Activated naive CD8-positive, alpha-beta T cell treated with anti-CD3 and anti-CD28 coated beads, Interleukin-2, amount 10 ng/mL, durations not matched to agents 7 days and 5 days (primary cell): ENCODE measurements at places on chromosomes 7 and 10.

DNA sequence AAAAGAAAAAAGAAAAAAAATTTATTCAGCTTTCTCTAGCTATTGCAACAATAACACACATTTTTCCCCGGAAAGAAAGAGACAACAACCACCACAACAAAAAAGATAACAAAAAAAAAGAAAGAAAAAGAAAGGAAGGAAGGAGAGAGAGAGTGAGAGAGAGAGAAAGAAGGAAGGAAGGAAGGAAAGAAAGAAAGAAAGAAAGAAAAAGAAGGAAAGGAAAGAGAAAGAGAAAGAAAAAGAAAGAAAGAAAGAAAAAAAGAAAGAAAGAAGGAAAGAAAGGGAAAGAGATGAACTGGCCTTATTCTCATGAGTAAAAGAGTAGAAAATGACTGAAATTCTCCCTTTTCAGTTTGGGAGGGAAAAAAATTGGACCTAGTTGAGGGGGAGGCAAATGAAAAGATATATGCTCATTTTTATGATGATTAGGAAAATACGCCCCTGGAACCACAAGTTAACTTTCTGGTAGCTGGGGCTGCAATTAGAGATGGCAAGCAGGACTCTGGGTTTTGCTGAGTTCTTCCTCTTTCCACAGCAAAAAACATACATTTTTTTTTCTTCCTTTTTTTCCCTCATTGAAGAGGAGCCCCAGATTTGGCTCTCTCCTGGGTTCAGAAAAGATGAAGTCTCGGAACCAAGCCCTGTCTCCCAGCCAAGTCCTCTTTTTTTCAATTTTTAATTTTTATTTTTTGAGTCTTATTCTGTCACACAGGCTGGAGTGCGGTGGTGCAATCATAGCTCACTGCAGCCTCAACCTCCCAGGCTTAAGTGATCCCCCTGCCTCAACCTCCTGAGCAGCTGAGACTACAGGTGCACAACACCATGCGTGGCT is 12.6 kb upstream of the PRDX3 start:
- DNase-seq, result no peak

DNA sequence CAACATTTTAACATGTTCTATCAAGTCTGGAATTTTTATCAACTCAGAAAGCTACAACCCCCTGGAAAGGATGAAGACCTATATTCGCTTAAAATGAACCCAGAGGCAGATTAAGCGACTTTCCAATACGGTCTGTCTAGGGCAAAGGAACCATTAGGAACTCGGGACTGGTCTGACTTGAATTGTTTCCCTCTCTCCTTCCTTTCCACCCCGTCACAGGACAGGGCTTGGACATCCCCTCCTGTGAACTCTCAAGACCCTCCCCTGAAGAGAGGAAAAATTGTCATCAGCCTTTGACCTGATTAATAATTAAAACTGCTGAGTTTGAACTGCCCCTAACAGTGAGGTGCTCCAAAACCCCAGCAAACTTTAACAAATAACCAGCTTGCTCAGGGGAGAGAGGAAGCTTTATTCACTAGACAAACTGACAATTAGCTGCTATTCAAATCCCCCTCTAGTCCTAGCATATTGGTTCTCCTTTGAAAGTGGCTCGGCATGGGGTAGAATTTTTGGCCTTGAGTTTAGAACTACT is 22.6 kb upstream of the SLF2 start:
- no peak for DNase-seq

- DNase-seq, result no peak
Measured at GRCh38 chr7:97973206-97973658, 16.8 kb downstream of the OCM2 start.

- no peak for DNase-seq
Measured at GRCh38 chr10:88417387-88418030, 165.6 kb downstream of the RNLS start.

DNA sequence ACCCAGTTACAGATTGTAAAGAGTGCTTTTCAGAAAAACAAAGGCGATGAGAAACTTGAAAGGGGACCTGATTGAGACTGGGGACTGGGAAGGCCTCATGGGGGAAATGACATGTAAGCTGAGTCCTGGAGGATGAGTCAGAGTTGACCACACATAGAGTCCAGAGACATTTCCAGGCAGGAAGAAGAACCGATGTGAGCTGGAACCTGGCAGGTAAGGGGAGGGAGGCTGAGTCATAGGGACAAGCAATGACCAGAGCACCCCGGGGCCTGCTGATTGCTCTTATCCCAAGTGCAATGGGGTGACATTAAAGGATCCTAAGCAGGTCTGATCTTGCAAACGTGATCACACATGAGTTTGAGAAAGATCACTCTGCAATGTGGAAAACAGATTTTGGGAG is 11.7 kb downstream of the TLL2 start:
- no peak for DNase-seq

DNA sequence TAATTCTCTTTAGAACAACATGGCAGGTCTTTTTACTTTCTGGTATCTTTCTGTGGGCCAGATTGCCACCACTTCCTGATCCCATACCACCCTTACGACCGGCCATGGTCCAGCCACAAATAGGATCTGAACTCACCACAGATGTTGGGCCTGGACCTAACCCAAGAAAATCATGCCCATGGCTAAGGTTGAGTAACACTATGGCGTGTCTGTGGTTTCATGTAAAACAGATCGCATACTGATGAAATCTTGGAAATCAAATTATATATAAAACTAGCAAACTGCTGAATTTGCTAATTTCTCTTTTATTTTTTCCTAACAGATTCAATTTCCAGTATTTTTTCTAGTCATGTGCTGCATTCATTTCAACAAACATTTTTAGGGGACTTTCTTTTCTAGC is 77.2 kb downstream of the CH25H start:
- DNase-seq, result no peak

- DNase-seq, result no peak
Measured at GRCh38 chr10:14074062-14074884, 256.5 kb downstream of the FRMD4A start.
